NCI-H2081 treated with DMSO at 0.1 percent for 48 hours (cell line): ENCODE measurements at places on chromosomes 7 and 10.

- no peak for DNase-seq
Observed at GRCh38 chr10:130743751-130744271, 567.7 kb downstream of the TCERG1L start.

GRCh38 chr10:113859261-113859660 lies 4.8 kb downstream of the NHLRC2 start:
- no peak for DNase-seq

DNA sequence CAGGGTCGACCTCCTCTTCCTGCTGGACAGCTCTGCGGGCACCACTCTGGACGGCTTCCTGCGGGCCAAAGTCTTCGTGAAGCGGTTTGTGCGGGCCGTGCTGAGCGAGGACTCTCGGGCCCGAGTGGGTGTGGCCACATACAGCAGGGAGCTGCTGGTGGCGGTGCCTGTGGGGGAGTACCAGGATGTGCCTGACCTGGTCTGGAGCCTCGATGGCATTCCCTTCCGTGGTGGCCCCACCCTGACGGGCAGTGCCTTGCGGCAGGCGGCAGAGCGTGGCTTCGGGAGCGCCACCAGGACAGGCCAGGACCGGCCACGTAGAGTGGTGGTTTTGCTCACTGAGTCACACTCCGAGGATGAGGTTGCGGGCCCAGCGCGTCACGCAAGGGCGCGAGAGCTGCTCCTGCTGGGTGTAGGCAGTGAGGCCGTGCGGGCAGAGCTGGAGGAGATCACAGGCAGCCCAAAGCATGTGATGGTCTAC lies 46.9 kb downstream of the VWA2 start:
- DNase-seq = no peak

DNA sequence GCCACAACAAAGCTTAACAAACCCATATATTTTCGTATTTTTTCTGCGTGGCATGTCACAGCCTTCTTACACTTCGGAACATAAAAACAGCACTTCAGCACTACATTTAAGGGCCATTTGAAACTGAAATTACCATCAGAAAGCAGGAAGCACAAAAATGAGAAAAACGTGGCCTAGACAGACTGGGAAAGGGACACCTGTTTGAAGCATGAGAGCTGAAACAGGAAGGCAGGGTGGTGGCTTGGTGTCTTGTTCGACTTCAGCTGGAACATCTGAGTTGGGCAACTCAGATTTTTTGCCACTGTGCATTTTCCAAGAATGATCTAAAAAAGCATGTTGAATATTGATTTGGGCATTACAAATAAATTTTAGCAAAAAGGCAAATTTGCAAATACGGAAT lies 243.2 kb downstream of the ELMO1 start:
- DNase-seq = no peak

DNA sequence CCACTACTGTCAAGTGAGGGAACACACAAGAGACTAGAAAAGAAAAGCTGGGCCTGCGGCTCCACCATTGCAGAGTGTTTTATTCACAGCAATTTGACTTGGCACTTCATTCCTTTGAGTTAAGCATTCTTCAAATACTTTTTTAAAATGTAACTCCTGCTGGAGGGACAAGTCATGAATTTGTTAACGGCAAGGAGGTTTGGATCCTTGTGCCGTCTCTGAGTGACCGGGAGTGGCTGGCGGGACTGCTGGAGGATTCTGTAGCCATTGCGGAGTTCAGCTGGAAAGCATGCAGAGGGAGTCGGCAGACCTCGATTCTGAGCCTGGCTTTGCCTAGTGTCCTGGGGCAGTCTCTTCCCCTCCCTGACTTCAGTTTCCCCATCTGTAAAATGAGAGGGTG lies 9.8 kb downstream of the HSPA12A start:
- DNase-seq = no peak

- no peak for DNase-seq
Observed at GRCh38 chr7:9498303-9498702, 1064.9 kb downstream of the NXPH1 start.

- DNase-seq = no peak
Observed at GRCh38 chr7:24475166-24475961, 97.9 kb upstream of the PALS2 start.

DNA sequence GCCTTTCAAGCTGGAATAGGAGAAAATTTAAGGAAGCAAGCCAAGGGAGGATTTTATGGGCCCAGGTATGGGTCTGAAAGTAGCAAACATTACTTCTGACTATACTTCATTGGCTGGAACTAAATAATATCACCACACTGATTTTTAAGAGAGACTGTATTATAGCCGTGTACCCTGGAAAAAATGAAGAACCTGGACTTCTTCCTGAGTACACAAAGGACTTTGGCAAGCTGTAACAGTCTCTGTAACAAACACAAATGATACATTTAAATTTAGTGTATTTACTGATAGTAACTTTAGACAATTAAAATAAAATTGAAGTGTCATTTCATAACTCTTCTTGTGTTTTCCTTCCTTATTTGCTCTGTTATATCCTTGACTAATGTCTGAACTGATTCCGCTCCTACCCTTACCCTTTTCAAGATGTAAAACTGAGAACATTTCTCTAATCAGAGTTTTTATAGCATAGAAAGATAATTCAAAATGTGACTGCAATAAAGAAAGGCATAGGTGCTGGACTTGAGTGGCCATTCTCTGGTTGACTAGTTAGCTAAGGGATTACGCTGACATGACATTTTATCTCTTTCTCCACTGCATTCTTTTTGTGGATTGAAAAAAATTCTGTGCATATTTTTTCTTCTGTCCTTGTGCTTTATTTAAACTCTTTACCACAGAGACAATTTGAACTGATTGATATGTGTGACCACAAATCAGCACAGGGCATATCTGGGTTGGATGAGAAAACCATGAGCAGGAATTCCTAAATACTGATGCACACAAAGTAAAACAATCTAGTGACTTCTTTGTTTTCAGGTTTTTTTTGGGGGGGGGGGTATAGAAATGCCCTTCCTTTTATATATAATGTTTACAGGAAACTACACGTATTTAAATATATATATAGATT lies 349.7 kb downstream of the MDFIC start:
- no peak for DNase-seq

DNA sequence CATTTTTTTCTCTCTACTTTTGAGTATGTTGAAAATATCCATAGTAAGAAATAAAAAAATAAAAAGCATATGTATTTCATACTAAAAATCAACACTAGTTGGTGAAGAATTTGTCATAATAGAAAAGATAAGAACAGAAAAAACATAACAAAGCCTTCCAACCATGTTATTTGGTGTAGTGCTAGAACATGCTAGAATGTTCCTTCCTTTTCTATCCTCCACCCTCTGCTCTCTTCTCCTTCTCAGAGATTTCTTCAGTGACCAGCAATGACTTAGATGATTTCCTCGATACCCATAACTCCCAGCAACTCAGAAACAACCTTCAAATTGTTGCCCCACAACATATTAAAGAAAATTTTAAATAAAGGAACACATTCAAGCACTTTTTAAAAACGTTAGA lies 2.6 kb downstream of the ZC3HAV1 start:
- DNase-seq = no peak

GRCh38 chr7:151388007-151388297 lies 21.9 kb downstream of the WDR86 start:
- no peak for DNase-seq

GRCh38 chr7:124201768-124202349 lies 169.0 kb upstream of the TMEM229A start:
- DNase-seq = no peak

DNA sequence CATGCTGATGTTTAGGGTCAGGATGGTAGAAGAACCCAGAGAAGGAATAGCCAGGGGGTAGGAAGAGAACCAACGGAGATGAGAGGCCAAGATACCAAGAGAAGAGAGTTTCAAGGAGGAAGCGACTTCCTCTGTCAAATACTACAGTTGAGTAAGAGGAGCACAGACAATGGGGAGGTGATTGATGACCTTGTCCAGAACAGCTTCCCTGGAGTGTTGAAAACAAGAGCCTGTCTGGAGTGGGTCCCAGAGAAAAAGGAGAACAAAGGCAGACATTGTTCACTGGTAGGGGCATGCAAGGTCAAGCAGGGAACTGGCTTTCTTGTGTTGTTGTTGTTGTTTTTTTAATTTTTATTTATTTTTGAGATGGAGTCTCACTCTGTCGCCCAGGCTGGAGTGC lies 9.6 kb upstream of the TRIM56 start:
- DNase-seq = no peak

DNA sequence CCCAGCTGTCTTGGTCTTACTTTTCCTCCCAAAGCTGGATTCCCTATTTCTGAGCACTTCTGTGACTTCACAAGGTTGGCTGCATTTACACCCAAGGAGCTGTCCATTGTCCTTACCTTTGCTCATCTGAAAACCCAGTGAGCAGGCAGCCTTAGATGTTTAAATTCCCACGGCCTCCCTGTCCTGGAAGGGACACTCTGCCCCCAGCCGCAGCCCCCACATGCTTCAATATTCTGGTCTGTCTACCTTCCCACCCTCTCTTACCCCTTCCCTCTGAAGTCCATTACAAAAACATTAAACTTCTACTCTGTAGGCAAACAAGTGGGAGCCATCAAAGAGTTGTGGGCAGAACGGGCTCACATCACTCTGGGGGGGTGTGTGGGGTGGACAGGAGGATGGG lies 73.8 kb upstream of the EFCAB10 start:
- DNase-seq = no peak

DNA sequence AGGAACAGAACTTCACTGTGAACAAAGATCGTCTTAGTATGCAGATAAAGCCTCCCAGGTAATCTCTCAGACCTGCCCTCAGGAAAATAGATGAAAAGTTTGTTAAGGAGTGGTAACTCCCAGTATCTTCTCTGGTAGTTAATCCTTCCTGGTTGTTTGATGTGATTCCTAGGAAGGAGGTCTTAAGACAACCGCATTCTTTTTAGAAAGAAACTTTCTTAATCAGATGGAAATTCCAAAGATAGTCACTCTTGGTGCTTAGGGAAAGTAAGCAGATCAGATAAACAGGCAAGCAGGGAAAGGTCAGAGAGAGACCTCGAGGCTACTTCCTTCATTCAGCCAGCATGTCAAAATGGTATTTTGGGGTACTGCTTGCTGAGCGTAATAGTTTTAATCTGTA lies 30.5 kb upstream of the ARMC3 start:
- no peak for DNase-seq

DNA sequence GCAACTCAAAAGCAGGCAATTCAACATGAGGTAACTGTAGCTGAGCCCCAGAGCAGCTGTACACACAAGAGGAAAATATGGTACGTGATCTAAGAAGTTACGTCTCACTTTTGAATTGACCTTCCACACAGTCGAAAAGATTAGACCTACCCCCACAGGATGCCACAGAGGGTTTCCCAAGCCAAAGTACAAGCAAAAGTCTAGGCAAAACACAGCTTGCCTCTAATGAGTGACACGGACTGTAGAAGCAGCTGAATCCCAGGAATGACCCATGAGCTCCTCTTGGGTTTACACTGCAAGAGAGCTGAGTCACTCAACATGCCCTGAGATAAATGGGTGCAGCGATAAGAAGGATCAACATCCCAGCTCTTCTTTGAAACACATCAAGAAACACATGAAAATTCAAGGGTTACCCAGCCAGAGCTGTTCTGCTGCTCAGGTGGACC lies 9.8 kb downstream of the CREB3L2 start:
- DNase-seq = no peak

DNA sequence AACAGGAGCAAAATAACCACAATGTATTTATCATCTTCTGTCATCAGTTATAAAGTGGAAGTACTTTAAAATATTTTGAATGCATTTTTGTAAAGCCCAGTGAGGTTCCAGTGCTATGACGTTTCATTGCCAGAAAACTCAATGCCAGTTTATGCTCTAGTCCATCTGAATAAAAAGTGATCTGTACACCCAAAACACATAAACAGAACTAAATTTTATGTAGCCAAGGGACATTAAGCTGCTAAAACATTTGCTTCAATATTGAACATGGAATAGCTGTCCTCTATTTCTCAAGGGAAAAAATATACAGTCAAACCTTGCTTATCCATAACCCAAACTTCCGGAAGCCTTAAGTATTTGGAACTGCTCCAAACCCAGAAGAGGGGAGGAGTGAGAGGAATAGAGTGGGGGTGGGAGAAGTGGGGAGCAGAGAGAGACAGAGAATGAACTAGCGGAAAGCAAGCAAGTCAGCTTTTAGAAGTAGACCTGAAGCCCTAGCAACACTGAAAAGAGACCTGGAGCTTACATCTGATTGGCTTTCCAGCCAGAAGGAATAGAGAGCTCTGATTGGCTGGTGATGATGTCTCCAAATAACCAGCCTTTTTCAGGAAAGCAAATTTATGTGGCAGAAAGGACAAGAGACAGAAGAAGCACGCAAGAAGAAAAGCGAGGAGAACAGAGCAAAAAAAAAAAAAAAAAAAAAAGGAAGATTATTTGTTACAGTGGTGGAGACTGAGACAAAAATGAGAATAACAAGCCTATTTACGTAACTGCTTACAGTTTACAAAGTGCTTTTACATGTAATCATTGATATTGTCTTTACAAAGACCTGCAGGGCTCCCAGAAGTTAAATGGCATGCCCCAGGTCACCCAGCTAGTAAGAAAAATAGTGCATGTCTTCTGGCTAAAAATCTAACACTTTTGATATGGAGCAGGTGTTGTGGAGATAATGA lies 196.0 kb downstream of the RNLS start:
- no peak for DNase-seq

DNA sequence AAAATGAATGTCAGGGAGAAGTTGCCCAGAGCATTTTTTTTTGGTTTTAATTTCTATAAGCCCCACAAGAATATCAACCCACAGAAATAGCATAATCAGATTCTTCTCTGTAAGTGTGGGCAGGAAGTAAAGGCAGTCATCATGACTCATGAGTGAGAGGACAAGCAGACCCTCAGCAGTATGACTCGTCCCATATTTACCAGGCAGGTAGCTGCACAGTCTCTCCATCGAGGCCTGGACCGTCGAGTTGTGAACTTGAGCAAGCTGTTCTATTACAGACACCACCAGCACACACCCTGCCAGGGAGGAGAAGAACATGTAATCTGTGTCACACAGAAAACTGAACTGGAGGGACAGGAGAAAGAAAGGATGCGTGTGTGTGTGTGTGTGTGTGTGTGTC lies 37.8 kb downstream of the AOAH start:
- DNase-seq = no peak

- DNase-seq = no peak
Observed at GRCh38 chr7:138204285-138204981, 128.2 kb downstream of the AKR1D1 start.

DNA sequence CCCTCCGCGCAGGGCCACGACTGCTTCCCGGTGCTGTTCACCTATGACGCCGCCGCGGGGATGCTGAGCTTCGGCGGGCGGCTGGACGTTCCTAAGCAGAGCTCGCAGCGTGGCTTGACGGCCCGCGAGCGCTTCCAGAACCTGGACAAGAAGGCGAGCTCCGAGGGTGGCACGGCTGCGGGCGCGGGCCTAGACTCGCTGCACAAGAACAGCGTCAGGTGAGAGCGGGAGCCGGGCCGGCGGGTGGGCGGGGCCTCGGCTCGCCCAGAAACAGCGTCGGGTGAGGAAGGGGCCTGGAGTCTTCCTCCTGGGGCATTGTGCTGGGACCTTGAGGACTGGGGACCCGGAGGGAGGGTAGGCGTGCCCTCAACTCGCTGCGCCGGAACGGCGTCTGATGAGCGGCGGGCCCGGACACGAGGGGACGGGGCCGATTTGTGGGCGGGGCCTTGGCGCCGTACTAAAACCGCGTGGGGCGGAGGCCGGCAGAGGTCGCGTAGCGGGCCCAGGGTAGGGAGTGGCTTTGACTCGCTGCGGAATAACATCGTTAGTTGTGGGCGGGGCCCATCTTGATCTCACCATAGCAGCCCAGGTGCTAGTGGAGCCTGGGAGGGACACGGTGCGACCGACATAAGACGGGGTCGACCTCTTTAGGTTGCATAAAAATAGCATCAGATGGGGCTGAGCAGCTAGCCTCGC lies 15.6 kb downstream of the PDAP1 start:
- DNase-seq = peak; percentile 36
